ENCODE measurements at places on chromosomes 5 and 9. TPM values are rescaled to one million over a fixed set of nuclear protein-coding genes. Genes with fewer than 3 reads are reported as not detected.

Gene WNT8A
- not detected for total RNA-seq

DNA sequence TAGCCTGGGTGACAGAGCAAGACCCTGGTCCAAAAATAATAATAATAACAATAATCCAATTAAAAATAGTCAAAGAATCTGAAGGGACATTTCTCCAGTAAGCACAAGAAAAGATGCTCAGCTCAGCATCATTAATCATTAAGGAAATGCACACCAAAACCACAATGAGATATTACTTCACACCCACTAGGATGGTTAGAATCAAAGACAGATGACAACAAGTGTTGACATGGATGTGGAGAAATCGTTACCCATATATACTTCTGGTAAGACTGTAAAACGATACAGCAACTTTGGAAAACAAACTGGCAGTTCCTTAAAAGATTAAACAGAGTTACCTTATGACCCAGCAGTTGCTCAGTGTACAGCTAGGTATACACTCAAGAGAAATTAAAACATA, 5.3 kb upstream of the FANCG start:
- DNase-seq = no peak

- no peak for DNase-seq
Measured at GRCh38 chr5:58499231-58499630, 8.0 kb downstream of the GAPT start.

Gene PCDHGA3
- 0.57 TPM for total RNA-seq

Gene PPP2R2B
- total RNA-seq = 1.0 TPM

- no peak for DNase-seq
Measured at GRCh38 chr9:117305454-117305853, 109.4 kb downstream of the ASTN2 start.

DNA sequence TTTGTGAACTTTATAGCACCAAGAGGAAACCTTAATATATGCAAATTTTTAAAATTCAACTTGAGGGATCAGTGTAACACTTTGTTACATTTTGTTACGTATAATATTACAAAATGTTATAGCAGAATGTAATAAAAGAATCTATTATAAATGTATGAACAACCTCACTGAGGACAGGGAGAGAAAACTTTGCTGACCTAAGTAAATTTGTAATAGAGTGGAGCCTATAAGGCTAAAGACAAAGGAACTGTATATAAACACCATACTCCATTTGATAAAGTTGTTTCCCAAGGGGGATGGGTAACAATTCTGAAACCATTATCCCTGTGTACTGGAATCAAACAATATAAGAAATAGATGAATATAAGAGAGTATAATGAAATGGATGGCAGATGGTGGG, 77.3 kb downstream of the ANGPTL2 start:
- no peak for DNase-seq

Gene MAT2B
- 73.0 TPM for total RNA-seq

DNA sequence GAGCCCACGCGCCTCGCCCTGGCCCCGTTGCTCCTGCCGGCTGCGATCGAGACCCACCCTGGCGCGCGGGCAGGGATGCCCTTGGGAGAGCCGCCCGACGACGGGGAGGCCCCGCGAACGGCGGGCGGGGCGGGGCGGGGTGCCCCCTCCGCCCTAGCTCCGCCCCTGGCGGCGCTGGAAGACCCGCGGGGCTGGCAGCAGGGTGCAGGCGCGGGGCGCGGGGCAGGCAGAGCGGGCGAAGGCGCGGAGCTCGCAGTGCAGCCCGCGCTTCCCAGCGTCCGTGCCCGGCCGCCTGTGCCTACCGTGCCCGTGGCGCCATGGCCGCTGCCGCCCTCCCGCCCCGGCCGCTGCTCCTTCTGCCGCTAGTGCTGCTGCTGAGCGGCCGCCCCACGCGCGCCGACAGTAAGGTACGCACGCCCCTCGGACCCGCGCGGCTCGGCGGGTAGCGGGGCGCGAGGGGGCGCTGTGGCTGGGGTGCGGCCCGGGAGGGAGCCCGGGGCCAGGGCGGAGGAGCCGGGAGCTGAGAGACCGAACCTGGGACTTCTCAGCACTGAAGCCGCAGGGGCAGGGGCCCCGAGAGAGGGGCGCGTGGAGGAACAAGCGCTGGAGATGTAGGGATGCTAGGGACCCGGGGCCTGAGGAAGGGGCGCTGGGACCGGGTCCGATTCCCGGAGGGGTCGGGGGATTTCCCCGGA, at the start of gene OLFML2A:
OLFML2A (plus strand) TSS at position 180 of the 695 bp plus-strand sequence; CDS start at position 318, 138 bp downstream.
- peak; percentile 37 for DNase-seq

- DNase-seq = no peak
Measured at GRCh38 chr9:135408476-135409254, 70.9 kb upstream of the PPP1R26 start.

Gene AFAP1L1
- total RNA-seq = 5.9 TPM

DNA sequence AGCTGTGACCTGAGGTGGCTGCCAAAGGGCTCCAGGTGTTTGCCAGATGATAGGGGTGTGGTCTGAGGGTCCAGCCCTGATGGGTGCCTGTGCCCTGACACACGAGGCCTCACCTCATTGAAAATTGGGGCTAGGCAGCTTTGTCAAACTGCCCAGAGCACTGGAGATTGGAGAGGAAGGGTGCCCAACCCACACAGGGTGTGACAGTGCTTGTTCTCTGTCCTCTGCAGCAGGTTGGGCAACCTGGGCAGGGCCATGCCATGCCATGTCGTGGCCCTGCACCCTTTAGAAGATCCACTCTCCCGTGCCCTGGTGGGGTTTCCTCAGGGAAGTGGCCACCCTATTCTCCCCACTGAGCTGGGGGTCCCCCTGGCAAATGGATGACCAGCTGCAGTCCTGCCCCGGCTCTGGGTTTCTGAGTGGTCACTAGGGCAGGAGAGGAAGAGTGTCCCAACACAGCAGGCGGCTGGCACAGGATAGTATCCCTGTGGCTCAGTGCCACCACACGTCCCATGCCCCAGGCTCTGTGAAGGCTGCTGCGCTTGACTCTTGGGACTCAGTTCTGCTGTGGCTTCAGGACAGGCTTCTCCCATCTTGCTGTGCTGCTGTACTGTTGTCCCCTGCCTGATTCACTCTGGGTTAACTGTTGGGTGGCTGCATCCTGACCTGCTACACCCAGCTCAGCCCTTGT, 100.8 kb upstream of the PITX1 start:
- DNase-seq = no peak

GRCh38 chr5:105504-106070, 13.6 kb downstream of the PLEKHG4B start:
- no peak for DNase-seq
